ENCODE measurements at places on chromosomes 12 and 14. TPM values are rescaled to one million over a fixed set of nuclear protein-coding genes. Genes with fewer than 3 reads are reported as not detected.

DNA sequence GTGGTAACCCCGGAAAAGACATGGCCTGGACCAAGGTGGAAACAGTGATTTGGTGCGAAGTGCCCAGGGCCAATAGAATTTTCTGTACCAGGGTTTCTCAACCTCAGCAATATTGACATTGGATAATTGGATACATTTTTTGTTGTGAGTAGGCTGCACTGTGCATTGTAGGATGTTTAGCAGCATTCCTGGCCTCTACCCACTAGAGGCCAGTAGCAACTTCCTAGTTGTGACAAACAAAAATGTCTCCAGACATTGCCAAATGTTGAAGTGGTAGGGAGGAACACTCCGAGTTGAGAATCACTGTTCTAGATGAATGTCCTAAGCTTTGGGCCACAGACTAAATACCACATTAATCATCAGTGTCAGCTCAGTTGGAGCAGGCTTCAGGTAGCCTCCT lies 6.2 kb upstream of the CGRRF1 start:
- peak; percentile 47 for DNase-seq

- DNase-seq: no peak
Observed at GRCh38 chr12:120668091-120668867, 18.7 kb upstream of the MLEC start.

DNA sequence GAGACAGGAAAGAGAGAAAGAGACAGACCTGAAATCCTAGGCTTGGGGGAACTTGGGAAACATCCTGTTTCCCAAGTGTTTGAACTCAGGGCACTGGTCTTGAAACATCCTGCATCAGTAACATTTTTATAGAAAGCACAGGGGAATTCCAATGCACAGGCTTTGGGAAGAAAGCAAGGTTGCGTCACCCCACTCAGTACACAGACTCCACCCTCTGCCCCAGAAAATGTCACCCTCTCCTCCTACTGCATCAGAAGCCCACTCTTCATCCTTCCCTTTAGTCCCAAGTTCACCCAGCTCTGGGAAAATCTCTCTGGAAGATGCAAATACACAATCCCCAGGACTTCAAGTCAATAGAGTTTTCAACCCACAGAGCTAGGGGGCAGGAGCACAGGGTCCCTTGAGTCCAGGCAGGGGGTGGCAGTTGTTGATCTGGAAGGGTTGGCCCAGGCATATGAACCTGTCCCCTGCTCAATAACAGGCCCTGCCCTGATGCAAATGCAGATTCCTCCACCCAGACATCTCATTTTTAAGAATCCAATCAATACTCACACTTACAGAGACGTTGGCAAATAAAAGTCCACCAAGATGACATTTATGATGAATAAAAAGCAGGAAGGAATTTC lies 1.7 kb downstream of the RDH16 start:
- peak; percentile 22 for DNase-seq

DNA sequence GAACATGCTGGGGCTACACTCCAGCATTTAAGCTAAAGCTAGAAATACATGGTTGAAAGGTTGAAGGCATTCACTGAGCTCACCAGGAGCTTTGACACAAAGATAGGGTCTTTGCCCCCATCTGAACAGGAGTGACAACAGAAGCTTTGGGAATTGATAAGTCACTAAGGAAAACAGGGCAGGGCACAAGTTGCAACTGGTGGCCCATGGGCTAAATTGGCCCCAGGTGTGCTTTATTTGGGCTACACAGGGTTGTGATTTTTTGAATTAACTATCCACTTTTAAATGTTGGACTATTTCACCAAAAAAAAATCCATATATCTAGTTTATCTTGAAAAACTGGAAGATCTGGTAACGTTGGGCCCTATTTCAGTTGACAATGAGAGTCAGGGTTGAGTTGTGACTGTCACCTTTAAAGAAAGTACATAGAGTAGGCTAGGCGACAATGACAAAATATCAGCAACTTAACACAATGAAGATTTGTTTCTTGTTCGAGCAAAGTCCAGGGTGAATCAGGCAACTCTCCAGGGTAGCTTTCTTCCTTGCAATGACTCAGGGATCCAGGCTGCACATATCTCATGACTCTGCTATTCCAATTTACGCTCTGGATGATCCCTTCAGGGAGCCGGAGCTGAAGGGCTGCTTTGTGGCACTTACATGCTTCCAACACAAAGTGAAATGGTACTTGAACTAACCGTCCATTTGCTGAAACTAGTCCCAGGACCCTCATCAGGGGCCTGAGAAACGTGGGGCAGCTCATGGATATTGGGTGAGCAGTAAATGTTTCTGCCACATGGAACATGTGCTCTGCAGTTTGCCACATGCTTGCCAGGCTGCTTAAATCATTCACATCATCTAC lies 13.3 kb upstream of the EIF4B start:
- DNase-seq: peak; percentile 60

DNA sequence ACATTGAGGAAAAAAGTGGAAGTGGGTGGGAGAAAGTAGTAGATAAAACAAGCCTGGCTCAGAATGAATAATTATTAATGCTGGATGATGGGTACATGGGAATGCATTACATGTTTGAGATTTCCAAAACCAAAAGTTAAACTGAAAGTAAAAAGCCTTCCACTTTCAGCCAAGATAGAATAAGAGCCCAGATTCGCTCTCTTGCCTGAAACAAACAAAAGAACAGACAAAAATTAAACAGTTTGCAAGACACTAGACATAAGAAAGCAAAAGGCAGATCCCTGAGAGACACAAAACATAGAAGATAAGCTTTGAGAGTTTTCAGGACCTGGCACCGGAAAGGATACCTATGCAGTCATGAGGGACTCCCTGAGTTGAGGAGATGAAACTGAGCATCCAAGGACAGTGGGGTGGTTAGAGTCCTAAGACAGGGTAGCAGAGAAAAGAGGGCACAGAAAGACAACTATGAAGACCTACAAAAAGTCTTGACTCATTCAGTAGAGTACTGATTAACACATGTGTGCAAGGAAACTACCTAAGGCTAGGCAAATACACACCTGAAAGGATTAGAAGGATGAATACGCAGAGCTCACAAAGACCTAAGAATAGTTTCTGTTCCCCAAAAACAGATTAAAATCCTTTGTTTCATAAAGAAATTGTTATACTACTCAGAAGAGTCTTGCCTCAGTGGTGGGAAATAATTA lies 54.1 kb downstream of the CEP83 start:
- DNase-seq: no peak

DNA sequence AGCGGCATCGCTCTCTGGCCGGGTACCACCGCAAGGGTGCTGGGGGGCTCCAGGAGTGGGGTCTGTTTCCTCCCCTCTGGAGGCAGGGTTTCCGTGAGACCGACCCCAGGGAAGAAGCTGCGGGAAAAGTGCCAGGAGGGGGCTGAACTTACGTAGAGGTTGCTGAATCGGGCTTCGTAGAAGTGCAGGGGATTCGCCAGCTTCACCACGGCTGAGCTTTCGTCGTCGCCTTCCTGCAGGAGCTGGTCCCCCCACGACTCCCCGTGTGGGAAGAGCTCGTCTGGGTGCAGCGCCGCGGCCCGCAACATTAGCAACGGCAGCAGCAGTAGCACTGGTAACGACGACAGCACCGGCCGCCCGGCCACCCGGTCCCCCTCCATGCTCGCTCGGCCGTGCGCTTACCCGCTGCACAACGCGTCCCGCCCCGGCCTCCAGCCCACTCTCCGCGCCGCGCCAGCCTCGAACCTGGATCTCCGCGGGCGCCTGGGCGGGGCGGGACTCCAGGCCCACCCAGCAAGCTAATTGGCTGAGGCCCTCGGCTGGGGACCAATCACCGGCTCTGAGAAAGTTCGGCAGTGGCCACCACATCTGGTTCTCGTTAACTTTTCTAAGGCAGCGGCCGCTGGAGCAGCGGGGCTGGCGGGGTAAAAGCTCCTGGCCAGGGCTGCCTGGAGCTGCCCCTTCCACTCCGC lies at the start of gene NID2:
Gene NID2, minus strand, starts transcription at position 445 of the 692 bp plus-strand sequence. Its CDS starts 65 bp downstream, at position 380.
- DNase-seq: peak; percentile 95

DNA sequence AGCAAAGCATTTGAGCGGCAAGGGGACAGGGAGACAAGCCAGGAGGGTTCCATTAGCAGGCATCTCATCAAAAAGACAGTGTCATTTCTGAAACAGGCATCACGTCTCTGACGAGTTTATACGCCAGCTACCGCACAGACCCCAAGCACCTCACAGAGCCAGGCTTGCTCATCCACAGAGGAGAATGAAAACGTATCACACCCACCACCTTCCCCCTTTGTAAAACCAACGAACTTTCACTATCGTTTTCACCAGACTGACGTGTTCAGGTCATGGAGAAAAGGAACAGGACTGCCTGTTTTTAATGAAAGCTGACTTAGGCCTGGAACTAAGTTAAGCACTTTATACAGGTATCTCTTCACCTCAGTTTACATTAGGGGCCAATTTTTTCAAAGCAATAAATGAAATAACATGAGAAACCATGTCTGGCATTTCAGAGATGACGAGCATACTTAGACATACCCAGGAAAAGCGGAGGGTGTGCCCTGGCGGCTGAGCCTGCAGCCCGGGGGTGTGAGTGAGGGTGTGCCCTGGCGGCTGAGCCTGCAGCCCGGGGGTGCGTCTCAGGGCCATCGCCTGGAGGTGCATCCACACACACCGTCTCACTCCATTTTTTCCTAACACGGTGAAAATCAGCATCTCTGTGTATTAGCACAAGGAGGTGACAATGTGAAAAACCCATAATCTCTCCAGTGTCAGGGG lies 41.9 kb downstream of the STX2 start:
- no peak for DNase-seq

- no peak for DNase-seq
Observed at GRCh38 chr12:8960176-8960575, 10.7 kb upstream of the M6PR start.

- DNase-seq: peak; percentile 53
Observed at GRCh38 chr14:59507063-59507751, 22.9 kb downstream of the JKAMP start.

DNA sequence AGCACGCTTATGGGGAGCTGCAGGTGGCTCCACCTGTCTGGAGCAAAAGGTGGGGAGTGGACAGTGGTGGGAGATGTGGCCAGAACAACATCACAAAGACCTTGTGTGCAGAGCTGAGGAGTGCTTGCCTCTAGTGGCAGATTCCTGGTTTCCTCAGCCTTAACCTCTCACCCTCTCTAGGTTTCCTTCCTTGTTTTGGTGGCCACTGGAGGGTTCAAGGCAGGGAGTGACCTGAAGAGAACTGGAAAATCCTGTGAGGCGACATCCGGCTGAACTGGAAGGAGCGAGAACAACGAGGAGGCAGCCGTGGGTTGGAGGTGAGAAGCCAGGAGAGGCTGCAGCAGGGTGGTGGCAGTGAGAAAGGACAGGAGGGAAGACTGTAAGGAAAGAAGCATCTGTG lies 6.3 kb upstream of the FLVCR2 start:
- DNase-seq: no peak

DNA sequence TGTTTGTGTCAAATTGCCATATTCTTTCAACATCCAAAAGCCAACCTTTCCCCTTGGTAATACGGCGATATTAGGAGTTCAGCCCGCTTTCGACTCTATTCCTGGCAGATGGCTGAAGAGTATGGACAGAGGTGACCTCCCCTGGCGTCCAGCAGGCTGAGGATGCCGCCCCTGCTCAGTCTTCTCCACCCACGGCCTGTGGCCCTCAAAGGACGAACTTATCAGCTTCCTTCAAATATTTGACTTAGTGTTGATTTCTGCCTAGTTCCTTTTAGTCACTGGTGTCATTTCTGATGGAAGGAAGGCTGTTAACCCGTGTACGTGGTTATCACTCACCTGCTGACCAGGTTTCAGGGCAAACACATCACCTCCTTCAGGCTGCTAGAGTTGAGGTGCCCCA lies 65.0 kb downstream of the TESC start:
- DNase-seq: no peak

GRCh38 chr12:48512855-48513254 lies 12.6 kb upstream of the OR8S1 start:
- no peak for DNase-seq

GRCh38 chr12:126912111-126912510 lies 1354.9 kb upstream of the TMEM132C start:
- DNase-seq: no peak

GRCh38 chr14:100629098-100629497 lies 41.9 kb upstream of the BEGAIN start:
- no peak for DNase-seq

DNA sequence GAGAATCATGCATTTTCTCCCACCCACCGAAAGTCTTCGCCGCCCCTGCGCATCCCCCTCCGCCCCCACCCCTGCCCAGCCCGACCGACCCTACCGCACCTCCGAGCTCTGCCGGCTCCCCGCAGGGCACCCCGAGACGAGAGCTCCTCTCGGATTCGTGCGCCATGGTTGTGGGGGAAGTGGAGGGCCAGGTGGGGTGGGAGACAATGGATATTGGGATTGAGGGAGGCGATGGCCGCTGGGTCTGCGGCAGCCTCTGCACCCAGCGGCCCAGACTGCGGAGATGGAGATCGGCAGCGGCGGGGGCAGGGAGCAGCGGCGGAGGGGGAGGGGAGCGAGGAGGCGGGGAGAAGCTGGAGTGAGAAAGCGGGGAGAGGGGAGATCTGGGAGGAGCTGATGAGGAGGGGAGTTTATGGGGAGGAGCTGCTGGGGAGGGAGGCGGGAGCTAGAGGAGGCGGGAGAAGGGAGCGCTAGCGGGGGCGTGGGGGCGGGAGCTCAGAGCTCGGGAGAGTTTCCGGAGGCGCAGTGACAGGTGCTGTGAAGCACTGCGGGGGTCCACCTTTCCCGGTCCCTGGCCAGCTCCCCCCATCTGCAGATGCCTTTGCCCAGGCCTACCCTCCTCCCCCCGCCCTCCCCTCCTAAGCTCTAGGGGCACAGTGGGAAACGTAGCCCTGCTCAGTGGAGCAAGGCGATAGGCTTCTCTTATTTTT lies at the start of gene SALL2:
Gene SALL2, minus strand, starts transcription at position 385 of the 710 bp plus-strand sequence. Its CDS starts 219 bp downstream, at position 166.
- peak; percentile 68 for DNase-seq

- DNase-seq: peak; percentile 67
Observed at GRCh38 chr14:50677527-50678063, 9.5 kb upstream of the SAV1 start.

GRCh38 chr14:20631880-20632389 lies 9.6 kb downstream of the OR6S1 start:
- peak; percentile 56 for DNase-seq

DNA sequence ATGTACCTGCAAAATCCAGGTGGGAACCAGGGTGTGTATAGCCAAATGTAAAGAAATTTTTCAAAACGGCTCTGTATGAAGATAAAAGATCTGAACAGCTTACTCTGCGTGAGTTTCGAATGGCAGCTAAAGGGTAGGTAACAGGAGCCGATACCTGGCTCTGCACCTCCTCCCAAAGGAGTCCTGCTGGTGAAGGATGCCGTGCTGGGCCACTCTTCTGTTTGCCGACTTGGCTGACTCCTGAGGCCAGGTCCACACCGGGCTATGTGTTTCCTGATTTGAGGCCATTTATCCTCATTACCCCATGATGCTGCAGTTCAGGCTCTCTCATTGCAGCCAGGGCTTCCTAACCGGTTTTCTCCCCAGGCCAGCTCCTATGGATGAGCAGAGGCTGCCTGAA lies 244.6 kb downstream of the SLC41A2 start:
- no peak for DNase-seq

- no peak for DNase-seq
Observed at GRCh38 chr12:7093892-7094291, 1.6 kb upstream of the C1R start.

- DNase-seq: peak; percentile 3
Observed at GRCh38 chr12:45483571-45483970, 245.9 kb upstream of the ARID2 start.

- no peak for DNase-seq
Observed at GRCh38 chr12:123867141-123867540, 105.0 kb downstream of the DNAH10 start.

NTF3 gene
- 36.0 TPM for polyA plus RNA-seq

CIPC gene
- polyA plus RNA-seq: 5.6 TPM

KRT80 gene
- 3.4 TPM for polyA plus RNA-seq

SIX6 gene
- polyA plus RNA-seq: not detected

PRKCH gene
- polyA plus RNA-seq: 1.6 TPM

Measured in IMR-90 (cell line).